ENCODE measurements at places on chromosomes 12 and 14. TPM values are rescaled to one million over a fixed set of nuclear protein-coding genes. Genes with fewer than 3 reads are reported as not detected.
A peak's percentile ranks its signal among the peaks of the same experiment; 100 is the strongest.

- H3K27ac ChIP-seq = no peak overlapping the region
- peak; percentile 86 for DNase-seq
Observed at GRCh38 chr12:30796891-30797371, 42.2 kb upstream of the CAPRIN2 start.

Gene AQP5
- 0.62 TPM for total RNA-seq

DNA sequence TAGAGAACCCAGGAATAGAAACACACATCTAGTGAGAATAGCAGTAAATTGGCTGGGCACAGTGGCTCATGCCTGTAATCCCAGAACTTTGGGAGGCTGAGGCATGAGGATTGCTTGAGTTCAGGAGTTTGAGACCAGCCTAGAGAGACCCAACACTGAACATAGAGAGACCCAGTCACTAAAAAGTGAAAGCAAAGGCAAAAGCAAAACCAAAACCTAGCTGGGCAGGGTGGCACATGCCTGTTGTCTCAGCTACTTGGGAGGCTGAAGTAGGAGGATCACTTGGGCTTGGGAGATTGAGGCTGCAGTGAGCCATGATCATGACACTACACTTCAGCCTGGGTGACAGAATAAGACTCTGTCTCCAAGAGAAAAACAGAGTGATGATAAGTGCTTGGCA, 37.5 kb upstream of the MIS18BP1 start:
- DNase-seq = no peak
- no peak overlapping the region for H3K27ac ChIP-seq
- H3K4me1 ChIP-seq = no peaks in the 10 kb centered on the region
- H3K36me3 ChIP-seq = no peaks in the 10 kb centered on the region
- H3K27me3 ChIP-seq = no peaks in the 10 kb centered on the region

DNA sequence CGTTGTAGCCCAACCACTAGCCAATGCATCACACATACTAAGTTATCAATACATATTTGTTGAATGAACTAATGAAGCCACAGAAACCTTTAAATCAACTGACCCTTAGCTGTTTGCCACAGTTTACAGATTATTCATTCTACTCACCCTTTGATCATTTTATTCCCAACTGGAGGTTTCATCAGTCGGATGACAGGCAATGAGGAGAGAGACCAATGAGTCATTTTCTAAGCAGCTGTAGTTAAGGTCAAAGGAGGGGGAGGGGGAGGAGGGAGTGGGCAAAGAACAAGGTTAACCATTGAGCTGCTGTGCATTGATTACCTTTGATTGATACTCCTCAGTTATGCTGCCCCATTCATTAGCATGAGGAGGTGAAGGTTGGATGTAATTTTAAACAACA, 469.5 kb downstream of the VRK1 start:
- H3K4me3 ChIP-seq = no peak overlapping the region
- DNase-seq = peak; percentile 66
- no peaks in the 10 kb centered on the region for H3K36me3 ChIP-seq
- no peaks in the 10 kb centered on the region for H3K27me3 ChIP-seq

DNA sequence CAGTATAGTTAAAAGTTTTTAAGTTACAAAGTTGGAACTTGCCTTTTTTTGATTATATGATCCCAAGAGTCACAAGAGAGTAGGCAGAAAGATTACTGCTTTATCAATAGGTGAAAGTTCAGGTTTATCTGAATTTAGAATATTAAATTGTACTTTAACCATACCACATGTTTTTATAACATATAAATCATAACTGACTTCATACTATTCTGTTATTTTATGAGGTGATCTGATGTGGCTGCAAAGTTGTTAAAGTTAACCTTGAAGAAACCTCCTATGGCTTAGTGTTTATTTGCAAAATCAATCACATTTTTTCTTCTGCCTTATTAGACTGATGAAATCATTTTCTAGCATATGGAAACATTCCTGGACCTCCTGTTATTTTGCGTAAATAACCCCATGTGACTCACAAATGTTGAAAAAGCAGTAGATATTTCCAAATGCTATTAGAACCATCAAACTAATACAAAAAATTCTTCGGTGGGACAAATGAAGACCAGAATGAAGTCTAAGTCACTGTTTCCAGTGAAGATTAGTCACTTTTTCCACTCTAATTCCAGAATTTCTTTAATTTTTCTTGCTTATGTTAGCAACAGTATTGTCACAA, 132.1 kb downstream of the RAD51B start:
- no peak overlapping the region for H3K27ac ChIP-seq
- no peak for DNase-seq

DNA sequence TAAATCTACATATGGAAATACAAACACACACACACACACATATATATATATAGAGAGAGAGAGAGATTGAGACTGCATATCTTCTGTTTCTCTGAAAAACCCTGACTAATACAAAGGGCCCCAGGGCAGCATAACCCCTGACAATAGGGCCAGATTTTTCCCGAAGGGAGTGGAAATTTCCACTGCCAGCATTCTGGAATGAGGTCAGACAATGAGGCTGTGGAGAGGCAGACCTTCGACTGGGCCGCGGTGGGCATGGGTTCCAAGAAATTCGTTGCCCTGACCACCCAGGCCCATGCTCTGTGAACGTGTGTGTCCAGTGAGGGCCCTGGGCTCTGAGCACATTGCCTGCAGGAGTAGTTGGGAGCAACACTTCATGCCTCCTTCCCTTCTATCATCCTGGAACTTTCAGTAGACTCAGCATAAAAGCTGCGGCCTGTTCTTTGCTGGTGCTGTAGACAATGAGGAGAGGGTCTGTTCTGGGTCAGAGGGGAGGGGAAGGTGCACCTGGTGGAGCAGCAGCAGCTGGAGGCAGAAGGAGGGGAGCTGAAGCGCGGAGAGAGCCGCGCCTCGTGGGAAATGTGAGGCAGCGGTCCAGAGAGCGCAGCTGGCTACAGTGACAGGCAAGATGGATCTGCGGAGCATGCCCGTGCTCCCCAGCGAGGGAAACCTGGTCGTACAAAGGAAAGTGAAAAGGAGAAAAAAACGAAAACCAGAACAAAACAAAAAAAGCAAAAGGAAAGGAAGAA, 25.6 kb upstream of the CCDC60 start:
- DNase-seq = peak; percentile 51
- H3K4me1 ChIP-seq = no peaks in the 10 kb centered on the region
- H3K36me3 ChIP-seq = no peaks in the 10 kb centered on the region
- H3K4me3 ChIP-seq = no peak overlapping the region
- peak overlapping the region; percentile 97 for H3K27ac ChIP-seq

GRCh38 chr14:76768671-76769500, 7.6 kb downstream of the VASH1 start:
- DNase-seq = peak; percentile 40
- H3K36me3 ChIP-seq = no peaks in the 10 kb centered on the region
- peaks cover 6% of the 10 kb centered on the region for H3K4me1 ChIP-seq
- H3K27ac ChIP-seq = peak overlapping the region; percentile 26
- H3K4me3 ChIP-seq = no peak overlapping the region

DNA sequence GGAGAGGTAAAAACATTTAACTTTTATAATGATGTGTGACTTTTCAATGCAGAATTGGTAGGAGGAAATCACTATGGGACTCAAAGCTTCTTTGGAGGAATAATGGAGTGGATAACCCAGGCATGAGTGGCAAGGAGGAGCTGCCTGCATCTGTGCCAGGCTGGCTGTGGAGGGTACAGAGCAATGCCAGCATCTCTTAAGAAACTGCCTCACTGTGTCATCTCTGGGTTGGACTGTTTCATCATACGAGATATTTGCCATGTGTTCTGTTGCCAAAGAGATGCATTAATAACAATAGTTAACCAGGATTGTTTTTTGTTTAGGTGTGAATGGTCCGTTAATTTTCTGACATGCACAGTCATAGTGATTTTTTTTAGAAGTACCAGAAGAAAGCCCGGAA, 183.7 kb upstream of the NTF3 start:
- H3K27ac ChIP-seq = no peak overlapping the region
- H3K4me3 ChIP-seq = no peak overlapping the region
- peaks cover 19% of the 10 kb centered on the region for H3K4me1 ChIP-seq
- DNase-seq = no peak
- no peaks in the 10 kb centered on the region for H3K27me3 ChIP-seq

- H3K4me3 ChIP-seq = no peak overlapping the region
- H3K36me3 ChIP-seq = no peaks in the 10 kb centered on the region
- no peak for DNase-seq
Observed at GRCh38 chr12:122928404-122929147, 32.7 kb upstream of the VPS37B start.

Gene KITLG
- 14.3 TPM for total RNA-seq

Gene SLCO1C1
- total RNA-seq = 2.6 TPM

Gene CD4
- 1.3 TPM for total RNA-seq

GRCh38 chr14:30002859-30003258, 75.2 kb upstream of the PRKD1 start:
- H3K4me3 ChIP-seq = no peak overlapping the region
- H3K27me3 ChIP-seq = no peaks in the 10 kb centered on the region
- no peaks in the 10 kb centered on the region for H3K36me3 ChIP-seq
- no peak for DNase-seq
- no peaks in the 10 kb centered on the region for H3K4me1 ChIP-seq

Data from endodermal cell (in vitro differentiated cells).